ENCODE measurements at places on chromosomes 12 and 14.

DNA sequence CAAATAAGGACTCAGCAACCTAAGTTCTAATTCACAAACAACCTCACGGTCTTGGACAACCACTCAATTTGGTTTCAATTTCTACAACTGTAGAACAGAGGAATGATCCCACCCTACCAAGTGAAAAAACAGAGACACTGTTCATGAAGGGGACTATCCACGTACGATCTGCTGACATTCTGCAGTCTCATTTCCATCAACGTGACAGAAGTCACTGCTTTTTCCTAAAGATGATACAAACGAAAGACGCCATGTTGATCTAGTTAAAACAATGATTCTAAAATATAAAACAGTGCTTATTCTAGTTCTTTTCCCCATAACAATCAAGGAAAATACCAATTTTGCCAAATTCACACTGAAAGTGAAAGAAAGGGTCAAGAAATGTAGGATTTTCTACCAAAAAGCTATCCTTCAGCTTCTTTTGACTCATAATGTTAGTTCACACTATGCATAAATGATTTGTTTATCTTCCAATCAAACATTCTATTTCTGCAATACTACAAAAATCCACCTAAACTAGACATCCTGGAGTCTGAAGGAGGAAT lies 38.1 kb downstream of the CORO1C start:
- DNase-seq, result no peak

DNA sequence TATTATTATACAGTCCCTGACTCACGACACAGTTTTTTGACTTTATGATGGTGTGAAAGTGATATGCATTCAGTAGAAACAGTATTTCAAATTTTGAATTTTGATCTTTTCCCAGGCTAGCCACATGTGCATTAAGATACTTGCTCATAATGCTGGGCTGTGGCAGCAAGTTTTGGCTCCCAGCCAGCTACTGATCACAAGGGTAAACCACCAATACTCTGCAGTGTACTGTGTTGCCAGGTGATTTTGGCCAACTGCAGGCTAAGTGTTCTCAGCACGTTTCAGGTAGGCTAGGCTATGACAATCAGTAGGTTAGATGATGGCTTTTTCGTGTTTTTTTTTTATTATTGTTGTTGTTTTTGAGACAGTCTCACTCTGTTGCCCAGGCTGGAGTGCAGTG lies 69.4 kb upstream of the ACTN1 start:
- DNase-seq, result no peak

GRCh38 chr12:131740626-131741025 lies 29.7 kb downstream of the SFSWAP start:
- no peak for DNase-seq

GRCh38 chr12:106586278-106586802 lies 3.5 kb downstream of the RFX4 start:
- DNase-seq, result no peak

GRCh38 chr12:120223458-120224303 lies 22.8 kb upstream of the RPLP0 start:
- no peak for DNase-seq

DNA sequence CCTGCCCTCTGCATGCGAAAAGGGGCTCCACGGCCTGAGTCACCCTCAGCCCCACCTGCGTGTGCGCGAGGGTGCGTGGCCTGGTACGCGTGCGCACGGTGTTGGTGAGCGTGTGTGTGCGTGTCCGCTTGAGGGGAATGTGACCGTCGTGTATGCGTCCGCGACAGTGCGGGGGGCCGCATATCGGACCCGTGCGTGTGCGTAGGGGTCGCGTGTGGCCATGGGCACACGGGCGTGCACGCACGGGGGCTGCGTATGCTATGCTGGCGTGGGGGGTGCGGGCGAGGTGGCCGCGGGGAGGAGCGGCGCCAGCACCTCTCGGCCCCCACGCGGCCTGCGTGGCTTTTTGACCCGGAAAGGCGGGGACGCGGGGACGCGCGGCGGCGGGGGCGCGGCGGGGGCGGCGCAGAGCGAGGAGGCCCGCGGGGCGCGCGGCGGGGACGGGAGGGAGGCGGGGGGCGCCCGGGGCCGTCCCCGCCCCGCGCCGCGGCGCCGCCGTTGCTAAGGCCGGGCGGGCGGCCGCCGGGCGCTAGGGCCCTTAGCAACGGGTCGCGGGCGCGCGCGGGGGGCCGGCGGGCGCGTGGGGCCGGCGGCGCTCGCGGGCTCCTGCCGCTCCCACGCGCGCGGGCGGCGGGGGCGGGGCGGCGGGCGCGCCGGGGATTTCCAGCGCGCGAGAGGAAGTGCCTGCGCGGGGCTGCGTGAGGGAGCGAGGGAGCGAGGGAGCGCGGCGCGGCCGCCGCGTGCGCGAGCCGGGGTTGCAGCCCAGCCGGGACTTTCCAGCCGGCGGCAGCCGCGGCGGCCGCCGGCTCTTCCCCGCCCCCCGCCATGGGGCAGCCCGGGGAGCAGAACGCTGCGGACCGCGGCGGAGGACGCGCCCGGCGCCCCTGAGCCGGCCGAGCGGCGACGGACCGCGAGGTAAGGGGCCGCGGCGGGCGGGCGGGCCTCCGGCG lies at the start of gene TRAF3:
TRAF3 (plus strand) TSS at position 689 of the 950 bp plus-strand sequence. CDS start 92,753 bp downstream, outside the sequence.
- DNase-seq, result peak; percentile 23

DNA sequence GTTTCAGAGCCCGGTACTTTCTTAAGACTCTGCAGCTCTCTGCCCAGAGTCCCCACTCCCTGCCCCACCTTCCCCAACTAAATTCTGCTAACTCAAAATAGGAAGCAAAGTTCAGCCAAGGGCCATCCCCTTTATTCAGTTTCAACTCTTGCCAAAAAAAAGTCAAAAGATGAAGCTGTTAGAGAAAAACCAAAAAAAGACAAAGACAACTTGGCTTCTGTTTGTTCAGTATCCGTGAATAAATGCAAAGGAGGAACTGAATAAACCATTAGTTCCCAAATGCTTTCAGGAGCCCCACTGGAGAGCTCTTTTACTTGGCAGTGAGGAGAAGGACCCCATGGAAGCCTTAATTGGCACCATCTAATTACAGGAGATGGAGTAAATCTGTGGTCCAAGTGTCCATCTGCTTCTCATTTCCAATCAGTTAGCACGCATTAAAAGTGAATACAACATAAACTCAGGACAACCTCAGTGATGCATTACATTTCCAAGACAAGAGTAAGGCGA lies 155.4 kb upstream of the GZMB start:
- no peak for DNase-seq

- DNase-seq, result no peak
Measured at GRCh38 chr12:115481141-115481540, 796.4 kb downstream of the MED13L start.

DNA sequence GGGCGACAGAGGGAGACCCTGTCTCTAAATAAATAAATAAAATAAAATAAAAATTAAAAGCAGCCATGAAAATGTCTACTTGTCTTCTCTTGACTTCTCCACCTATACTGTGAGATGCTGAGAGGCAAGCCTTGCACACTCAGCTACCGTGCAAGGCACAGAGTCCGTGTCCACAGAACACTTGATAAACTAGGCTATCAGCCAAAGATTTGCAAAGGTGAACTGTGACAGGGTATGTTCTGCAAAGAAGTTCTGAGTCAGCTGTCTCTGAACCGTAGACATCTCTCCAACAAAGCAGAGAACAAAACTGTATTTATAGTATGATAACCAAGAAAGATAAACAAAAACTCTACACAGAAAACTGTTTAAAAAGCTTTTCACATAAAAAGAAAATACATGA lies 35.5 kb downstream of the STXBP6 start:
- DNase-seq, result no peak

DNA sequence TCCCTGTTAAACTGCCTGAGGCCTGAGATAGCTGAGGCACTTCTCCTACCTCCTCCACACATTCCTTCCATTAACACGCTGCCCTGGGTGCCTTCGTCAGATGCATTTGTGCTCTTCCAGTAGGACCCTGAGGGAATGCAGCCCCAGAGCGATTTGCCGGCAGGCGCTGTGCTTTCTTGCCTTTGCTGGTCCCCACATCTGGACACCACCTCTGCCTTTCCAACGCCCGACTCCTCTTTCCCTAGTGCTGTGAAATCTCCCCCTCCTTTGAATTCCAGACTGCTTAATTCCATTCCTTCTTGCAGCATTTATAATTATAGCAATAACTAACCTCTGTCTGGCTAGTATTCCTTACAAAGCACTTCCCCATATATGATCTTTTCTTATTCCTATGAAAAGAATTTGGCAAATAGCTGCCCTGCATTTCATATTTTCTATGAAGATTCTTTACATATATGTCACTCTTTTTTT lies 88.4 kb downstream of the C12orf75 start:
- no peak for DNase-seq

DNA sequence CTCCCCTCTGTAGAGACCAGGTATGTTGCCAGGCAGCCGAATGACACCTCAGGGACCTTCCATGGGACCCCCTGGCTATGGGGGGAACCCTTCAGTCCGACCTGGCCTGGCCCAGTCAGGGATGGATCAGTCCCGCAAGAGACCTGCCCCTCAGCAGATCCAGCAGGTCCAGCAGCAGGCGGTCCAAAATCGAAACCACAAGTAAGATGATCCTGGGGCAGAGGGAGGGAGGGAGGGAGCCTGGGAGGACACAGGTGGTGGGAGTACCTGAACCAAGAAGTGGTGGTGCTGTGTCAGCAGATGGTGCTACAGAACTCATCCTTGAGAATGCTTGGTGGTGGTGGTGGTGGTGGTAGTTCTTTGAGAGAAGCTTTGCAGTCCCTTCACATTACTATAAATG lies 1.0 kb downstream of the SMARCD1 start:
- no peak for DNase-seq

DNA sequence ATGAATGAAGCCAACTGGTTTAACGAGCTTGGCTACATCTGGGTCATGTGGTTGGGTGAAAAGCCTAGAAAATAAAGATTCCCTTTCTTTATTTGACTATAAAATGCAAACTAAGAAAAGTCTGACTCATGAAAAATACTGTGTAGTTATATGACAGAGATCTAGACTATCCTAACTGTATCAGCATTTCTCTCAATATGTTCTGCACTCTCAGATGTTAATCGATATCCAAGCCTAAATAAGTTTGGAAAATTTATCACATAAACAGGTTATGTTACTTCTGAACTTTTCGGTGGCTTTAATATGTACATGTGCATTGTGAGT lies 133.1 kb downstream of the DAAM1 start:
- no peak for DNase-seq

GRCh38 chr12:52311285-52311648 lies 9.9 kb downstream of the KRT83 start:
- DNase-seq, result no peak

DNA sequence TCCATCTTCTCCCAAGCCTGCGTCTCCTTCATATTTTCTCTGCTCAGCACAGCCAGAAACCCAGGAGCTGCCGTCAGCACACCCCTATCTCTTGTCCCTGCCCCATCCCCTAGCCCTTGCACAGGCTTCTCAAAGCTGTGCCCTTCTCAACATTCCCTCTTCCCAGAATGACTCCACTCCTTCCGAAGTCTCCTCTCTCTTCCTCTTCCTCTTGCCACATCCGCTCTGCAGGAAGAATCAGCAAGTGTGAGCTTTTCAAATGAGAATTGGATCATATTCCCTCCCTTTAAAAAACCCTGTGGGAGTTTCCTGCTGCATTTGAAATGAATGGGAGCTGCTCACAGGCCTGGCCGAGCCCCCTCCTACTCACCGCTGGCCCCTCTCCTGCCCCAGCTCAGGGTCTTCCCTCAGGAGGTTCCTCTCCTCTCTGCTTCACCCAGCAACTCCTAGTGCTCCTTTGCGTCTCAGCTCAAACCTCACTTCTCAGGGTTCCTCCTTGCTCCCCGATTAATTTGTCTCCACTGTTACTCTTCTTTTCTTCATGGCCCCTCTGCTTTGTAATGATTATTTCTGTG lies 528.5 kb upstream of the CCDC196 start:
- no peak for DNase-seq

Data from NCI-H2171 (cell line).